ENCODE measurements at places on chromosomes 7 and 10.

DNA sequence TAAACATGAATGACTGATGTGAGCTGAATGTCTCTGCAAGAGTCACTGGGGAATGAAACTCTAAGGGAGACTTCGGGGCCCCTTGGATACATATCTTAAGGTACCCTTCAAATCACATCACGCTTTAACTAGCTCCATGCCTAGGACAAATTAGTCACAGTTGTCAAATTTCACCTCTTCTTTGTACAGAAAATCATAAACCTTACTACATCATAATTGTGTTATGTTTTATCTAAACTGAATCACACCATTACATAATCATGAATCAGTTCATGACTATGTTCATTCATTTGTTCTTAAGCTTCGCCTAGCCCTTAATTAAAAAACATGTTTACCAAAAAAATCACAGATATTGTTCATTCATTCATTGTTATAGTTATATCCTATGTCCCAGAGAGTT is 2.1 kb upstream of the SLC13A1 start:
- DNase-seq: no peak

- DNase-seq: no peak
These were observed 3.6 kb upstream of the LRRC4 start for GRCh38 chr7:128034825-128035224.

DNA sequence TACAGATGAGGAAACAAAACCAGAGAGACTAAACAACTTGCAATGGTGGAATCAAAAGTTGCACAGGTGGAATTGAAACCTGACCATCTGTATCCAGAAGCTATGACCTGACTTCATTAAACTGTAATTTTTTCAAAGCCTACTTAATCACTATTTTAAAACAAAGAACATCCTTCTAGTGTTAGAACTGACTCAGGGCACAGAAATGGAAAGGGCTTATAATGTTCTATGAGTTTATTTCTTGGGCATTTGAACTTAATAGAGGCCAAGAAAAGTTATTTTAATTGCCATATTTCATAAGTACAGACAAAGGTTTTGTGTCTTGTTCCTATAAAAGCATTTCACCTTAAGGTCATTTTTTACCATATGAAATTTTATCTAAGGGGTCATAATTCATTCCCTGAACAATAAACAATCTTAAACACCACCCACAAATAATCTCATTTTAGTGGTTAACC is 8.8 kb downstream of the ITGB1 start:
- DNase-seq: no peak

GRCh38 chr7:67478066-67478465 is 481.4 kb downstream of the TYW1 start:
- no peak for DNase-seq

- no peak for DNase-seq
These were observed 69.1 kb downstream of the ZMIZ1 start for GRCh38 chr10:79137826-79138225.

GRCh38 chr10:62057850-62058249 is 156.4 kb downstream of the ARID5B start:
- no peak for DNase-seq

GRCh38 chr10:43698156-43698555 is 49.5 kb upstream of the ZNF32 start:
- no peak for DNase-seq

- no peak for DNase-seq
These were observed 37.0 kb downstream of the FAM171A1 start for GRCh38 chr10:15333909-15334649.

- DNase-seq: no peak
These were observed 903 bp upstream of the KCNMA1 start for GRCh38 chr10:77638321-77639101.

- DNase-seq: no peak
These were observed 23.6 kb upstream of the SEMA3C start for GRCh38 chr7:80942261-80943041.

- DNase-seq: no peak
These were observed 2.1 kb downstream of the CASP7 start for GRCh38 chr10:113681533-113682470.

- no peak for DNase-seq
These were observed 93.9 kb downstream of the SEPTIN7 start for GRCh38 chr7:35894721-35895120.

- no peak for DNase-seq
These were observed 37.3 kb downstream of the NRCAM start for GRCh38 chr7:108418946-108419345.

- DNase-seq: no peak
These were observed 125.6 kb upstream of the TNRC18 start for GRCh38 chr7:5549096-5549763.

DNA sequence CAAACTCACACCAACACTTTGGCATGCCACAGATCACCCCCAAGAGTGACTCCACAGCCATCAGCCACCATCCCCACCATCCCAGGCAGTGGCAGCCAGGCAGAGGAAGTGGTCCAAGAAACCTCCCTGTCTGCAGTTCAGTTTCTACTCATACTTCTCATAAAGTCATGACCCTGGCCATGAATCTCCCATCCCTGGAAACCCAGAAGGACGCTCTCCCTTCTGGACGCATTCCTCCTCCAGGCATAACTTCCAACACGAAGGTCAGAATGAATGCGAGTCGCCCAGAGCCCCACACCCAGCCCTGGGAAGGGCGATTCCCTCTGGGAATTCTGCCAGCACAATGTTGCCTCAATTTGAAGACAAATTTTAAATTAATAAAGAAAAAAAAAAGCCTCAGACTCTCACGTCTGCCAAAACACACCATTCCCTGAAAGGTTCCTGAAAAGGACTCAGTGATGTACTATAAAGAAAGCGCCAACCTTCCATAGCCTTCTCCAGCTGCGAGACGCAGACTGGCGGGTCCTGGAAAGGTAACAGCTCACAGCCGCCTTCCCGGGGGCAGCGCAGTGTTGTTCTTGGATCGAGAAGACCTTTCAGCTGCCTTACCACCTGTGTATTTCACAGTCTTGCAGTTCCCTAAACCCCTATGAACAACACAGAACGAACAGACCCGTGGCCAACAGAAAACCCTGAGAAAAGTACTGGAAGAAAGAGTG is 307.6 kb downstream of the FRMD4A start:
- DNase-seq: no peak

GRCh38 chr7:40918701-40919271 is 784.0 kb downstream of the SUGCT start:
- no peak for DNase-seq
